ENCODE measurements at places on chromosomes 1 and 21. TPM values are rescaled to one million over a fixed set of nuclear protein-coding genes. Genes with fewer than 3 reads are reported as not detected.
A peak's percentile ranks its signal among the peaks of the same experiment; 100 is the strongest.

NHLH2 gene
- total RNA-seq: not detected

DNA sequence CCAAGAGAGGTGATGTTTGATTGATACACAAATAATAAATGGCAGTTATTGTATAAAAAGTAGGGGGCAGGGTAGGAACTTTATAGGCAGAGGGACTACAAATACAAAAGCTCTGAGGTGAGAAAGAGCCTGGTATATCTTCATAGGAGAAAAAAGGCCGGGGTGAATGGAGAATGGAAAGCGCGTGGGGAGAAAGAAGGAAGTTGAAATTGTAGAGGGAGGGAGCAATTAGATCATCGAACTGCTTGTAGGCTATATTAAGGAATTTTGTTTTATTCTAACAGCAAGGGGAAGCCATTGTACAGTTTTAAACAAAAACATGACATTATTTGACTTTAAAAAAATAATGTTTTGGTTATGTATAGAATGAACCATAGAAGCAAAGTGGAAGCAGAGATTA lies 147.4 kb downstream of the PDE4B start:
- no peak for DNase-seq

GRCh38 chr1:34845131-34845901 lies 14.2 kb downstream of the SMIM12 start:
- no peak for DNase-seq

CD101 gene
- 2.1 TPM for total RNA-seq

DNA sequence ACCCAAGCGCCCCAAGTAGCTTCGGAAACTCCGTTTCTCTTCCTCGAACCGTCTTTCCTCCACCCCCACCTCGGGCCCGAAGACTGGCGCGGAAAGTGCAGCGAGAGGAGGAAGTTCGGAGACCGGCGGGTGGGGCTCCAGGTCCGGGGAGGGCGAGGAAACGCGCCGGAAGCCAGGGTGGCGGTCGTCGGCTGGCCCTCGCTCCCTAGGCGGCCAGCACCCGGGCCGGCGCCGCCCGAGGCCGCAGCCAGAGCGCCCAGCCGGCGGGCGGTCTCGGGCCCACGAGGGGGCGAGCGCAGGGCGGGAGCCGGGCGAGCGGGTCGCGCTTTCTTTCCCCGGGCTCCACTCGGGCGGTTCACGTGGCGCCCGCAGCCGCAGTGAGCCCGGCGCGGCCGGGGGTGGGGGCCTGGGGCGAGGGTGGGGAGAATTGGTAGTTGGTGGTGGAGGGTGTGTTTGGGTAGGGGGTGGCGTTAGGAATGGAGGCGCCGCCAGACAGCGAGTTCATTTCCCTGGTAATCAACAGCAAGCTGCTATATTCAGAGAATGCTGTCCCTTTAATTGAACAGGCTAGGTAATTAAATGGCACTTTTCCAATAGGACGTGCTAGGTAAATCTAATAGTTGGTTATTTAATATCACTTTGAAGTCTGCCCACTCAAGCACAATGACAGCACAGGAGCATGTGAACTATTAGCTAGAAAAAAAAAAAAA lies 6.7 kb downstream of the LMO4 start:
- DNase-seq: peak; percentile 67

DNA sequence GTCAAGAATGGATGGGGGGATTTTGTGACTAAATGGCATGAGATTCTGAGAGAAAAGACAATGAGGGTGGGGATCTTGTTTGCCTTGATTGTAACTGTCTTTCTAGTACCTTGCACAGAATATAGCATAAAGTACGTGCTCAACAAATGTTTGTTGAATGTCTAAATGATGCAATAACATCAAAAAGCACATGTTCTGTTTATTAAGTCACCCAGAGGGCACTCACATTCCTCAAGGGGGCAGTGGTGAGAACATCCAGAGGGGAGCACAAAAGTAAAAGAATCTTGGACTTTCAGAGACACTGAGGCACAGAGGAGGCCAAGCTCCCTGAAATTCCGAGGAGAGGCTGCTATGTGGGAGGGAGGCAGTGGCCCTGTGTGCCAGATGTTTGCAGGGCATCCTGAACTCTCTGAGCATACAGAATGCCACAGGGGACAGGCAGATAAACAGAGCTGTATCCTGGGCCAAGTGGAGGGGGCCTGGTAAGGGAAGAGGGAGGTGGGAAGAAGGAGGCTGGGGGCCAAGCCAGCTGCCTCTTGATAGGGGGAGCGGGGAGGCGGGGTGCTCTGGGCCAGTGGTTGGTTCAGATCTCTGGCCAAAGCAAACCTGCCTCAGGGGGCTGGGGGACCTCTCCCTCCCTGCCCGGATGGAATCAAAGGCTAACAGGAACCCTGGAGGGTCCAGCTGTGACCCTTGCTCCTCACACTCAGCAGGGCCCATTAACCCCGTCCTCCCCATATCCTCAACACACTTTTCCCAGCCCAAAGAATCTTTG lies 6.5 kb upstream of the ATP1A2 start:
- no peak for DNase-seq

- no peak for DNase-seq
Measured at GRCh38 chr1:153777648-153778047, 2.4 kb downstream of the SLC27A3 start.

AADACL3 gene
- total RNA-seq: not detected

DNA sequence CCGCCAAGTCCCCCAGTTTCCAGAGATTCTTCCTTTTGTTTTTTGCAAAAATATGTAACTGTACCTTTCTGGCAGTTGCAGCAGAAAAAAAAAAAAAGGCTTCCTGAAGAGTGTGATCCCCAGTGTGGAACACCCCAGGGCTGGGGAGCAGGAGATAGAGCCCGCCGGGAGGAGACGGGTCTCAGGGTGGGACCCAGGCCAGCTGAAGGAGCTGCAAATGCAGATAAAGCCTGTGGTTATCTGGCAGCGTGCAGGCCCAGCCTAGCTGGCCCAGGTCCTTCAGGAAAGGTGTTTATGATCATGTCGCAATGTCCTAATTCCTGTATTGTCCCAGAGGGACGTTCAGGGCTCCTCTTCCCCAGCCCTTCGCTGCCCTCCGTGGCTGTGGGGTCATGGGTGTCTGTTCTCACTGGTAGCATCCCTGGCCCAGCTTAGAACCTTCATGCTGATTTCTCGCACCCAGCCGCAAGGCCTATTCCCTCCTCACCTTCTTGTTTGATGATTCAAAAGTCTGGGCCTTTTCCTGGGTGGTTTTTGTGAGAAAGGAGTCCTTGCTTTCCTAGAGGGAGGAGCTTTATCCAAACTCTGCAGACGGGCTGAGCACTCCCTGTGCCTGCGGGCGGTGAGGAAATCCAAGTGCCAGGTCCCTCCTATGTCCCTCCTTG lies 26.2 kb downstream of the RNF187 start:
- no peak for DNase-seq

DNA sequence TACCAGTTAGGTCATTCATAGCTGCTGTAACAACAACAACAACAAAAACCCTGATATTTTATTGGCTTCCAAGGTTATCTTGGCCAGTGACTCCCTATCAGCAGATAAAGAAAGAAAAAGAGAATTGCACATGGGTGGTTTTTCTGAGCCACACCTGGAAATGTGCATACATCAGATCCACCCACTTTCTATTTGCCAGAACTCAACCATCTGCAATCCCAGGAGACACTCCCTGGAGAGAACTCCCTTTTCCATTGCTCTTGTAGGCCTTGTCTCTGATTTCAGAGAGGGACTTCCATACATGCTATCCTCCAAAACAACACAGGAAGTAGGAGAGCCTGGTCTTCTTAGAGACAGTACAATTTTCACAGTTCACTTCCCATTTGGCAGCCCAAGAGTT lies 74.9 kb upstream of the ZC3H11B start:
- no peak for DNase-seq

NCF2 gene
- total RNA-seq: 6.7 TPM

DNA sequence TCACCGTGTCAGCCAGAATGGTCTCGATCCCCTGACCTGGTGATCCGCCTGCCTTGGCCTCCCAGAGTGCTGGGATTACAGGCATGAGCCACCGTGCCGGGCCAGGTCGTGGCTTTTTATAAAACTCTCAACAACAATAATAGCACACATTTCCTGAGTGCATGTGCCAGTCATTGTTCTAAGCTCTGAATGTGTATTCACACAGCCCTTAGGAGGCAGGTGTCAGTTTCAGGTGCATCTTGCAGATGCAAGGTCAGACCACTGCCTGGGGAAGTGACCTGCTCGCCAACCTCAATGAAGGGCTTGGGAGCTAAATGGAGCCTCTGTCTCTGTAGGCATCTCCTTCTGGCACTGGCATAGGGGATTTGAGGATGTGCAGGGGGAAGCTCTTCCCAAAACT lies 1.6 kb upstream of the LEFTY2 start:
- no peak for DNase-seq

All from CD4-positive, alpha-beta memory T cell (primary cell).